ENCODE measurements at places on chromosomes 5 and 9.

DNA sequence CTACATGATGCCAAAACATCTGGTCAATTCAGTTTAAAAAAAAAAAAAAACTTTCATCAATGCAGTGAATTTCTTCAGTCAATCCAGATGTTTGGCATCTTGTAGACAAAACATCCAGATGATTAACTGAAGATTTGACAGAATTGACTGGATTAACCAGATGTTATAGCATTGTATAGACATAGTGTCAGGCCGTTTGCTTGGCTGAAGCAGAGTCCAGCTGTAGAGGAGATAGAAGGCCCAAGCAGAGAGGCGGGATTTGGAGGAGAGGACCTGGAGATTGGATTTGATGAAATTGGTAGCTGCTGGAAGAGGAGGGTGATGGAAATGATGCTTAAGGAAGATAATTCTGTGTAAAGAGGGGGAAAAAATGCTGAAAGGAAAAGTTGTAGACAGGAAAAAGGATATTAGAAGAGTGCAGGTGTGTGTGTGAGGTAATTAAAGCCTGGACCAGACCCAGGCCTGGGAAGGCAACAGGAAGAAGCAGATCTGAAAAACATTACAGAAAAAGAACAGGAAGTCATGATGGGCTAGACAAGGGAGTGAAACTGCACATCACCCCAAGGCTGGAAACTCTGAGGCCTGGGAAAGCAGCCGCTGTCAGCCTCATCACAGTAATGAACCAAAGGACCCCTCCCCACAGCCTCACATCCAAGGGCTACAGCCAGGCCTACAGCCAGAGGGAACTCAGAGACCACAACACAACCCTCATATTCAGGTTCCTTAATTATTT, 258.3 kb downstream of the CWC27 start:
- DNase-seq = no peak

- DNase-seq = no peak
Measured at GRCh38 chr9:130473566-130473965, 28.8 kb downstream of the ASS1 start.

- no peak for DNase-seq
Measured at GRCh38 chr9:37297592-37297991, 124.9 kb upstream of the GRHPR start.

- DNase-seq = no peak
Measured at GRCh38 chr9:120652934-120653333, 61.3 kb downstream of the MEGF9 start.

- DNase-seq = no peak
Measured at GRCh38 chr5:73981704-73982103, 355.7 kb downstream of the ARHGEF28 start.

DNA sequence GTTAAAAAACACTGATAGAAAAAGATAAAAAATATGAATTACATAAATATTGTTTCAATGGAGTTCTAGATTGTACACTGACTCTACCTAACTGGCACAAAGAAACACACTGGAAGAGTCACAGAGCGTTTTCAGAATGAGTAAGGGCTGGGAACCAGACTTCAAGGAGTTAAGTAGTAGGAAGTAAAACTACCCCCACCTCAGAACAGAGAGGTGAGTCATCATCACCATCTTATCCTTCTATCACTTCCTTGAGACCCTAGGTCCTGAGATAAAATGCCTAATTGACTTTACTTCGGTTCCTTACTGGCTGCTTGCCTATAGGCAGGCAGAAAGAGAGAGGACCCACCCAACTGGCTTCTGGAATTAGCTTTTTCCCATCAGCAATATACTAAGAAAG, 79.7 kb downstream of the ELAVL2 start:
- DNase-seq = no peak

DNA sequence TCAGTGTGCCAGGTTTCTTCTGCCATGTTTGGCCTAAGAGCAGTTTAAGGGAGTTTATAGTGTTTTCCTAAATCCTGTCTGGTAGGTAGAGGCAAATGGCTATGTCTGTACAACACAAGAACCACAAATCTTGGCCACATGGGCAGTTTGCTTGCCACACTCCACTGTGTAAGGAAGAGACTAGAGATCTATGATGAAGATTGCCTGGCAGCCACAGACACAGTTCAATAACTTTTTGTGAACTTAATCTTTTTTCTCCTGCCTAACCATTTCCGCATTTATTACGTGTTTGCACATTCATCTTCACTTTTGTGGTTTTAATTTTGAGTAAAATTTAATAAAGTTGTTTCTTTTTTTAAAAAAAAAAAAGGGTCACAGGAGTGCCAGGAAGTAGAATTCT, 5.8 kb downstream of the MFAP3 start:
- no peak for DNase-seq

- DNase-seq = no peak
Measured at GRCh38 chr5:107293541-107294210, 377.1 kb downstream of the EFNA5 start.

GRCh38 chr5:63919763-63920478, 42.3 kb downstream of the HTR1A start:
- DNase-seq = no peak

DNA sequence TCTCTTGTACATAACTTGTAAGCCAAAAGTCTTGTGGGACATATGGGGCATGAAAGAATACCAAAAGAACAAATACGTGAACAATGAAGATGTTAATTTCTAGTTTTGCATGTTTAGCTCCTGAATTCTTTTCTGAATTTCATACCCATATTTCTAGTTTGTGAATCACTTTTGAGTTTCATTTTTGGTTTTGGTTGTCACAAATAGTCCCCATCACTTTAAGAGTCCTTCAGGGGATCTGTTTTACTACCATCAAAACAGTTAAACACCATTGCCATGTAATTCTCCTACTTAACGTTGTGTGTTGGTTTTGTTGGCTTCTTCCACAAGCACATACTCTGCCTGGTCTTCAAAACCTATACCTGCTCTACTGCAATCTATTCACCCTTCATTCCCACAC, 27.0 kb downstream of the VCAN start:
- DNase-seq = no peak

- DNase-seq = no peak
Measured at GRCh38 chr5:120609570-120609969, 145.5 kb downstream of the PRR16 start.

GRCh38 chr5:176739461-176740051, 70.8 kb upstream of the UNC5A start:
- peak; percentile 44 for DNase-seq

DNA sequence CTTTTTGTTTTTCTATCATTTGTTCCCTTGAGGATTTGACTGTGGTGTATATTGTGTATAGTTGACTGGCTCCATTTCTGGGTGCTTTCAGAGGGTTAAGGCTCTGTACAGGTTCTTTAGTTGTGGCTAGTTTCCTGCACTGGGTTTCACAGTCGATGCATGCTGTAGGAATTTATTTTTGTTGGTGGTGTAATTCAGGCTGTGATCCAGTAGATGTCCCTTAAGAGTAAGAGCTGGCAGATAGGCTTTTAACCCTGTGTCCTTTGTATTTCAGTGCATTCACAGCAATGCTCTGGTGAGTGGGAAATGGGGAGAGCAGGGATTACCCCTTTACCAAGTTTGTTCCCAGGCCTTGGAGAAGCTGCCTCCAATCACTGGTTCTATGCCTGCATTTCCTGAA, 112.9 kb downstream of the SPATA31D1 start:
- DNase-seq = no peak

- DNase-seq = no peak
Measured at GRCh38 chr9:74369844-74370243, 127.3 kb upstream of the RORB start.

- no peak for DNase-seq
Measured at GRCh38 chr5:11584017-11584416, 320.2 kb downstream of the CTNND2 start.

DNA sequence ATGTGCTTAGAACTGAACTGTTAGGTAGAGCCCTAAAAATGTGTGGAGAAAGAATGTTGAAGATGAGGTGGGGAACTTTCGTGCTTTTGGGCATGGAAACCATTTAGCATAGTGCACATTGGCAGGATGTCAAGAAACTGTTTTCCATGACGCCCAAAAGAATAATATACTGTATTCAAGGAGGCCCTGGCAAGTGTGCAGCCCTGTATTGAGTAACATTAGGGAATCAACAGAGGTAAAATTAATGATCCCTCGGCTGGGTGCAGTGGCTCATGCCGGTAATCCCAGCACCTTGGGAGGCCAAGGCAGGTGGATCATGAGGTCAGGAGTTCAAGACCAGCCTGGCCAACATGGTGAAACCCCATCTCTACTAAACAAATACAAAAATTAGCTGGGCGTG, 20.9 kb upstream of the PLIN2 start:
- no peak for DNase-seq

DNA sequence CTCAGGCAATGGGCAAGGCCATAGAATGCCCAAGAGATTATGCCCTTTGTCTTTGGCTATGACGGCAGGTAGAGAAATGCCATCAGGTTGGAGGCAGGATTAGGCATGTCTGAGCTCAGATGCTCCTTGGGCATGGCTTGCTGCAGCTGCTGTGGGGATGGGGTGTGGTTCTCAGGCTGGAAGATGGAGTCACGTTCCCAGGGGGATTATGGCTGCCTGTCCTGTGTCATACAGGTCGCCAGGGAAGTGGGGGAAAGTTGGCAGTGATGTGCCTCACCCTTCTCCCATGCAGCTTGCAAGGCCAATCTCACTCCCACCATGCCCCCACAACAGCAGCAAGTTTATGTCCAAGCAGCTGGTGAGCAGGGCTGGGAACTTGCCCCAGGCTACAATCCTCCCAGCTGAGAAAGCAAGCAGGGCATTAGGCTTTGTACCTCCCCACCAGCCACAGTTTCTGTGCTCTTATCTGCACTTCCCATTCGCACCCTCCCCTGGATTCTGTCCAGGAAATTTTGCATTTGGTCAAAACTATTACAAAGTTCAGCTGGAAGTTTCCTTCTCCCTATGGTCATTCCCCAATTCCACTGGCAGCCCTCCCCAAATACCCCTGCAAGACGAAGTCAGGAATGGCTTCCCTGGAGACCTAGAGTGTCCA, 1788.0 kb upstream of the NUDT12 start:
- no peak for DNase-seq

GRCh38 chr5:179297486-179298180, 47.6 kb downstream of the ADAMTS2 start:
- no peak for DNase-seq

GRCh38 chr5:10578293-10578665, 14.4 kb downstream of the ANKRD33B start:
- DNase-seq = peak; percentile 23

DNA sequence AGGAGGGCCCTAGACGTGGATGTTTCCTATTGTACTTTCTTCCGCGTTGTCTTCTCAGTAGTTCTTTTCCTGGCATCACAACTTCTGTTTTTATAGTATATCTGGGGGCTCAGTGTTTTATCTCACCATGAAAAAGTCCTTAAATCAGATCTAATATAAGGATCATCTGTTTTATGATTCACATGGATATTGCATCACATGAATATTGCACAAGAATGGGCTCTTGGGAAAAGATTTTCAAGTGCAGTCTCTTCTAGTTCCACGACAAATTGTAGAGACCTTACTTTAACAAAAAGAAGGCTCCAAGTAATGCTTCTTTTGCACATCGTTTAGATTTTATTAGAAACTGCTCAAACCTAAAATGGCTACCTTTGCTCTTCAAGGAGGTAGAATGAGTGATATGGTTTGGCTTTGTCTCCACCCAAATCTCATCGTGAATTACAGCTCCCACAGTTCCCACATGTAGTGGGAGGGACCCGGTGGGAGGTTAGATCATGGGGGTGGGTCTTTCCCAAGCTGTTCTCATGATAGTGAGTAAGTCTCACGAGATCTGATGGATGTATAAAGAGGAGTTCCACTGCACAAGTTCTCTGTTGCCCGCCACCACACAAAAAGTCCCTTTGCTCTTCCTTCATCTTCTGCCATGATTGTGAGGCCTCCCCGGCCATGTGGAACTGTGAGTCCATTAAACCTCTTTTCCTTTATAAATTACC, 53.7 kb upstream of the FAM120A start:
- DNase-seq = no peak

- DNase-seq = no peak
Measured at GRCh38 chr5:127799293-127799905, 96.2 kb downstream of the CCDC192 start.

DNA sequence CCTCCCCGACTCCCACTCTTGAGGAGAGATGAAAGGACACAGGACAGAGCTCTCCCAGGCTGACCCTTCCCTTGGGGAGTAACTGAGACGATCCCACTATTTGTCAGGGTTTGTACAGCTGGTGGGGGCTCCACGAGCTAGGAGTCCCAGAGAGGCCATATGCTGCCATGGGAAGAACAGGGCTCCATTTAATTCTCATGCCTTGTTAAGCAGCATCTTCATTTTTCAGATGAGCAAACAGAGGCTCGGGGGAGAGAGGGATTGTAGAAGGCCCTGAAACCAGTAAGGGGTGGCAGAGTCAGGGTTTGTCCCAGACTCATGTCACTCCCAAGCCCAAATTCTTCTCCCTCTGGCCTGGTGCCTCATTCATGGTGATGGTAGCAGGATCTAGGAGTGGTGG, 176.4 kb downstream of the NSG2 start:
- no peak for DNase-seq

DNA sequence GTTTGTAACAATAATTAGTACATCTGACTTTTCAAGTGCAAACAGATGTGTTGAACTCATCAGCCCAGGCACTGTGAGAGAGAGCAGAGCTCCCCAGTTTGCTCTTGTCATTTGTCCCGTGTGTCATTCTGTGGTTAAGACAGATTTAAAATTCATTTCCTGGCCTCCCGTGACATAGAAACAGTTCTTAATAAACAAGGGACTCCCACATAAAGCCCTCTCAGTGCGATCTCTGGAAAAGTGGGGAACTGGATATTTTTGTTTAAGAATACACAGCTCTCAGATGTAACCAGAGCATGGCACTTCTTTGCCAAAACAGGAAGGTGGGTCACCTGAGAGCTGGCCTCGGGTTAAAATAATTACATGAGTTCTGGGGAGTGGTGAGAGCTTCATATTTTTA, 58.6 kb downstream of the PRKACG start:
- DNase-seq = no peak

DNA sequence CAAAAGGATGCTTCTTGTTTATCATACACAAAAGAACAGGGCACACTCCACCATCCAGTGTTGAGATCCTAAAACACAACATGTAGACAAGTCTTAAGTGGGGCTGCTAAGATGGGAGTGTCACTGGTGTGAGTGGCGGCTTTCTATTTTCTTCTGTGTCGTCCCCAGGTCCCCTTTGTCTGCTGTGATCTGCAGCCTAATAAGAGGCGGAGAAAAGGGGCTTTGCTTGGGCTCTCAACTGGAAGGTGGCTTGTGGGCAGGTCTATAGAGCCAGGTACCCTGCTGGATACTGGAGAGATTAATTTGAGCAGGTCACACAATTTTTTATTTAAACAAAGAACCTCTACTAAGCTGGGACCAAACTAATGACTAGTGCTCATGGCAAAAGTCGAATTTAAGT, 126.1 kb upstream of the SAP30L start:
- DNase-seq = no peak

DNA sequence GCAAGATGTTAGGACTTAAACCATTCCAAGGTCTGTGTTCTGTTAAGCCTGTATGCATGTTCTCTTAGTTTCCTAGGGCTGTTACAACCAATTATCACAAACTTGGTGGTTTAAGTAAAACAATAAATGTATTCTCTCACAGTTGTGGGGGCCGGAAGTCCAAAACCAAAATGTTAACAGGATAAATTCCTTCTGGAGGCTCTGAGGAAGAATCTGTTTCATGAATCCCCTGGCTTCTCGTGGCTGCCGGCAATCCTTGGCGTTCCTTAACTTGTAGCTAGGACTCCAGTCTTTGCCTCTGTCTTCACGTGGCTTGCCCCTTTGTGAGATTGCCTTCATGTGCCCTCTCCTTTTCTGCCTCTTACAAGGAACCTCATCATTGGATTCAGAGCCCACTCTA, 30.4 kb downstream of the FEM1C start:
- no peak for DNase-seq

All from activated CD8-positive, alpha-beta memory T cell treated with anti-CD3 and anti-CD28 coated beads, Interleukin-2, amount 50 U/mL, for 48 hours (primary cell).